ENCODE measurements at places on chromosomes 3 and 15.

DNA sequence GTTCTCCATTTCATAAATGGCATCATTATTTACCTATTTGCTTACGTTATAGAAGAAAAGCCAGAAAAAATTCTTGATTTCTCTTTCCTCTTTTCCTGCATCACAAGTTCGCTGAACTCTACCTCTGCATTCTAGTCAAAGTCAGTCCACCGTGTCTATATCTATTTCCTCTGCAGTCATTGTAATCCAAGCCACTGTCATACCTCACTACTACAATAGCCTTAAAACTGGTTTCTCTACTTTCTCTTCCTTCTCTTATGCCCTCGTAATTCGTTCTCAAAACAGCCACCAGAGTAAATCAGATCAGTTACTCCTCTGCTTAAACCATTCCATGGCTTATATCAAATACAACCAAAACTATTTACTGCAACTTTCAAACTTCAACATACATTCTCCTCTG lies 13.4 kb upstream of the FAM81A start:
- no peak for DNase-seq

- DNase-seq: no peak
Measured at GRCh38 chr3:18743761-18744160, 318.6 kb upstream of the SATB1 start.

GRCh38 chr15:34213690-34214089 lies 3.8 kb upstream of the KATNBL1 start:
- no peak for DNase-seq

GRCh38 chr15:40454904-40455391 lies 14.2 kb downstream of the BAHD1 start:
- DNase-seq: no peak

GRCh38 chr15:89486726-89487050 lies 9.7 kb downstream of the RHCG start:
- DNase-seq: peak; percentile 91

DNA sequence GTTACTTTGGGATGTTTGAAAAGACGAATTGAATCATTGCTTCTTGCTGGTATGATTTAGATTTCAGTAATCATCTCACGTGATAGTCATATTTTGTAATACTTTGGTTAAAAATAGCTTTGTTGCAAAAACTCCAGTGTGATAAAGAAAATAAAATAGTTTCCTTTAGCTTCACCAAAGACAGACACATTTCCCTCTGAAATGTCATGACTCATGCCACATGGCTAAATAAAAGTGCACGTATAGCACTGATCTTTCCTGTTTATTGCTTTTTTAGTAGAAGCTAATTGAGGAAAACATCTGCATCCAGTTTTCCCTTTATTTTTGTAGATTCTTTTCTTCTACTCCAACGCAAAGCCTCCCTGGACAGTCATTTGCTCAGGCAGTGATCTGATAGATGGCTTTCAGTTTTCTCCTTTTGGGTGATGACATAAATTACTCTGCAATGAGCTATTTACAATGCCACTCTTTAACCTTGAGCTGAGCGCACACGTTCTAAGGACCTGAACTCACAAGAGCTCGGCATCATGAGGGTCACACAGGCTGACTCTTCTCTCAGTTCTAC lies 84.9 kb downstream of the ARNT2 start:
- no peak for DNase-seq

DNA sequence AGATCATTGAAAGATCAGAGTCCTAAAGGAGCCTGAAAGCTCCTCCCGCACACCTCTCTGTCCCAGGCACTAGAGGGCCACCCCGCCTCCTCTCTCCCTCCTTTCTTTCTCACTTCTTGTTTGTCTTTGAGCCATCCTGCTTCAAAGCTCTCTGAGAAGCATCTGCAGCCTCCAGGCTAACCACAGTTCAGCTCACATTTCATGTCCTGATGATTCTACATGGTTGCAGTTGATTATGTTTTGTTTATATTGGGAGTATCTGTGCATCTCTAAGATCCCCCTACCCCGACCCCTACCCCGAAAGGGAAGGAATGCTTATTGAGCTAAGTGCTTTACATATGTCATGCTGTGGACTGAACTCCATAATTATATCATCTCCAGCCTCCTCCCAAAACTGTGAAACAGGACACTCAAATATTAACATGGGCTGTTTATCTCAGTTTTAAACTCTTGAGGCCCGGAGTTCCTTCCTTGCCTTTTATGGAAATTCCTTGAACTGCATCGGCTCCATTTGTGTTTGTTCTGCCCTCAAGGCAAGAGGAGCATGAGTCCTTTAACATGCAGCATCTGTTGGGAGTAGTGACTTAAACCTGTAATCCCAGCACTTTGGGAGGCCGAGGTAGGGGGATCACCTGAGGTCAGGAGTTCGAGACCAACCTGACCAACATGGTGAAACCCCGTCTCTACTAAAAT lies 30.9 kb downstream of the MGLL start:
- no peak for DNase-seq

DNA sequence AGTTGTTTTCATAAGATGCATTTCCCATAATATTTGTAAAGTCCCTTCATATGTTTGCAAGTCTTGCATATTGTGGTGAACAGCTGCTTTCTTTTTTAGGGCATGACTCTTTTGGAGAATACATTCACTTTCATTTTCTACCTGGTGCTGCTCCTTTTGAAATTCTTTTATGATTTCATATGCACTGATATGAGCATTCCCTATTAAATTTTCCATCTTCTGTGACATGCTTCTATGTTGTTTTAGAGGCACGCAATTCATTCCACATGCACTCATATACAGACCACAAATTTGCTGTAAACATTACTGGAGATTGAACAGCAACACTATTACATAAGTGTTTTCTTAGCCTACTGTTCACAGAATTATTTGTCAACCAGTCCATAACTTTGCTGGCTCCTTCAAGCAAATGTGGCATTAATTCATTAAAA lies 92.8 kb upstream of the TNFSF10 start:
- no peak for DNase-seq

DNA sequence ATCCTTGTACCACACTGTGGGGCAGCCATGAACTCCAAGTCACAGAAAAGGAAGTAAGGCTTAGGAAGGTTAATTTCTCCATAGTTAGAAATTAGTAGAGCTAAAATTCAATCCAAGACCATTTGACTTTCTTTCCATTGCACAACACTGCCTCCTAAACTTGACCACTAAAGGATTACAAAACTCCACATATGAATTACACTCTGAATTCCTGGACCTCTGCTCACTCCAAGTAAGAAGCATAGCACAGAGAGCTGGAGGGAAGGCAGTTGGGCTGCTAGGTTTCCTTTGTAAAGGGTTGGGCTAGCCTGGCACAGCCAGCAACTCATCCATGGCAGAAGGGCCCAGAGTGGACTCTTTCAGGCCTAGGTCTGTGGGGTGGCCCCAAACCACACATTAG lies 134.4 kb downstream of the MYLK start:
- DNase-seq: no peak

GRCh38 chr3:18432752-18433151 lies 7.6 kb upstream of the SATB1 start:
- no peak for DNase-seq

- DNase-seq: no peak
Measured at GRCh38 chr15:56798639-56799038, 65.3 kb upstream of the ZNF280D start.

- DNase-seq: no peak
Measured at GRCh38 chr3:128481438-128481942, 11.5 kb downstream of the GATA2 start.

DNA sequence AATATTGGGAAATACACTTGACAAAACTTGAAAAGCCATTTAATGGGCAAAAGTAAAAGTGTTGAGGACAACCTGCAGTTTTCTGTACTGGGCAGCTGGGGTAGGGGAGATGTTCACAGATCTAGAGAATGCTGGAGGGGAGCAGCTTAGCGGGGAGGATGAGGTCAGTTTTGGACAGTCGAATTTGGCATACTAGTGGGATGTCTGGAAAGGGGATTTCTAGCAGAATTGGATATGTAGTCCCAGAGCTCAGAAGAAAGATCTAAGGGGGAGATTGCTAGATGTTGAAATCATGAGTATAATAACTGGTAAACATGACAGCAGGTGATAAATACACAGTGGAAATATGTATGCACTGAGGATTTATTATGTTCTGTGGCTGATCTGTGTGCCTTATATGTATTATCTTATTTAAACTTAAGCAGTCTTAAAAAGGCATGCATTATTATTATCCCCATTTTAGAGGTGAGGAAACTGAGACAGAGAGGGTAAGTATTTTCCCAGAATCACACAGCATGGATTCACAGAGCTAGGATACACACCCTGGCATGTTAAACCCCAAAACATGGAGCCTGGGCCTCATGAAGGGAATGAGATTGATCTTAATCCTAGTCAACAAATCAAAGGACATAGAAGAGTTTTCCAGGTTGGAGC lies 42.7 kb downstream of the TLNRD1 start:
- DNase-seq: no peak

DNA sequence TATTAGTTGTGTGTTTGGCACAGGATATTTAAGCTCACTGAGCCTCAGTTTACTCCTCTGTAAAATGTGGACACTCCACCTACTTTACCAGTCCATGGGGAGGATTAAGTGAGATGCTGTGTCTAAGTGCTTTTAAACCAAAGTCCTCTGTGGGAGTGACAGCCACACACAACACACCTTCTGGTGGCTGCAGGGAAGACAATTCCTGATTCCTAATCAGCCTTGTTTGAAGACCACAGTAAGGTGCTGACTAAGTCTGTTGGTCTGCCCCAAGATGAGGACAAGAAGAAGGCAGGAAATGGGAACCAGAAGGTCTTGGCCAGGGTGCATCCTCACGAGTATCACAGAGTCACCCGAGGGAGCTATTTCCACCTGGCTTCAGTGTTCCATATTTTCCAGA lies 52.3 kb downstream of the EPHB1 start:
- DNase-seq: no peak

All from posterior cingulate gyrus (tissue), 11 donors.